Activated effector memory CD4-positive, alpha-beta T cell treated with Interleukin-2 at 50 U/mL for 16 hours (primary cell): ENCODE measurements at places on chromosomes 2 and 18.

- no peak for DNase-seq
Observed at GRCh38 chr18:13070460-13070859, 79.3 kb downstream of the CEP192 start.

DNA sequence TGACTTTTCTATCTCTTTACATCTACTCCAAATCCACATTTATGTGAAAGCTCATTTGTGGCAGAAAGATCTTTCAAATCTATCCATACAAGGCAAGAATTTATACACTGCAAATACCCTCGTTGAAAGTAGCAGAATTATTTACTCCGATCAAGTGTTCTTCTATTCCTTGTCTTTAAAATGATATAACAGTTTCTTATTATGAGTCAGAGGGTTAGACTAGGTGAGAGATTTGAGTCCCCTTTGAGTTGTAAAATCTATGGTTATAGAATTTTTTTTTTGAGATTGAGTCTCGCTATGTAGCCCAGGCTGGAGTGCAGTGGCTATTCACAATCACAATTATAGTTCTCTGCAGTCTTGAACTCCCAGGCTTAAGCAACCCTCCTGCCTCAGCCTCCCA, 5.6 kb upstream of the GREB1 start:
- DNase-seq = no peak

- no peak for DNase-seq
Observed at GRCh38 chr18:3511980-3512379, 62.0 kb downstream of the TGIF1 start.

- DNase-seq = no peak
Observed at GRCh38 chr18:79609841-79610281, 69.7 kb upstream of the CTDP1 start.

DNA sequence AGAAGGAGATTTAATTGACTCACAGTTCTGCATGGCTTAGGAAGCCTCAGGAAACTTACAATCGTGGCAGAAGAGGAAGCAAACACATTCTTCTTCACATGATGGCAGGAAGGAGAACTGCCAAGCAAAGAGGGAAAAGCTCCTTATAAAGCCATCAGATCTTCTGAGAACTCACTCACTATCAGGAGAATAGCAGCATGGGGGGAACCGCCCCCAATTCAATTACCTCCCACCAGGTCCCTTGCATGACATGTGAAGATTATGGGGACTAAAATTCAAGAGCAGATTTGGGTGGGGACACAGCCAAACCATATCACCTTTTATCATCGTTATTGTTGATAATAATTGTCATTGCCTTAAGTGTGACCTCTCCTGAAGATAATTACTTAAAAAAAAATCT, 197.9 kb upstream of the SLC14A2 start:
- DNase-seq = no peak

DNA sequence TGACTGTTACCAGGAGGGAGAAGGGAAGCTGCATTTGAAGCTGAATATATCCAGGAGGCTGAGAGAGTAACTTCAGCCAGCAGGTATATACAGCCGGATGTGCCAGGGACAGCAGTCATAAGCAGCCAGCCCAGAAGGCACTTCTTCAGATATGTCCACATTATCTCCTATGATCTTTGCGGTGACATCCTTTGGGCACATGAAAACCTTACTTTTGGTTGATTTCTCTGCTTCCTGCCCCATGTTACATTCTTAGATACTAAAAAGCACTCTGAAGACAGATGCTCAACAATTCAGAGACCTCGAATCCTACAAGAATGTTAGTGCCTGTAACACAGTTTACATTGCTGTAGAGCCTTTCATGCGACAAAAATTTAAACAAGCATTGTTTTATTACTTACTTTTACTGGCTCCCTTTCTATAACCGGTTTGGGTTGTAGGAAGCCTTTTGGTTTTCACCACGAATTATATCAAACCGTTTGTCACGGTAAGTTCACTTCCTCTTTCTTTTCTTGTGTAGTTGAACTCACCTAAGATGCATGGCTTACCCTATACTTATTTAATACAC, 50.3 kb upstream of the TLK1 start:
- DNase-seq = peak; percentile 16

- DNase-seq = peak; percentile 25
Observed at GRCh38 chr18:48222118-48222517, 187.1 kb downstream of the ZBTB7C start.

GRCh38 chr2:99403524-99403923, 66.3 kb downstream of the EIF5B start:
- DNase-seq = no peak

DNA sequence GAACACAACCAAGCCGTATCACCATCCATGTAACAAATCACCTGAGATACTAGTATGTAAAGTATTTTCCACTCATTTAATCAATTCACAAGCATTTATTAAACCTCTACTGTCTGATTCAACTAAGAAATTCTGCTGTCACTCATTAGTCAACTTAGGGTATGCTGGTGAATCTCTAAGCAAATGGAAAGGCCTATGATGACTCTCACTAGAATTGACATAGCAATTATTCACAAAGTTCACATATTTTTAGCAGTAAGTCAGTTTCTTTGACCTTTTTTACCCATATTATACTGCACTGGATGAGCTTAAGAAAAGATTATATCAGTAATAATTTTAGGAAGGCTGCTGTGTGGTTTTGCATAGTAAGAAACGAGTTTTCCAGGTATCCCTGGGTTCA, 130.1 kb downstream of the SLC8A1 start:
- DNase-seq = no peak

DNA sequence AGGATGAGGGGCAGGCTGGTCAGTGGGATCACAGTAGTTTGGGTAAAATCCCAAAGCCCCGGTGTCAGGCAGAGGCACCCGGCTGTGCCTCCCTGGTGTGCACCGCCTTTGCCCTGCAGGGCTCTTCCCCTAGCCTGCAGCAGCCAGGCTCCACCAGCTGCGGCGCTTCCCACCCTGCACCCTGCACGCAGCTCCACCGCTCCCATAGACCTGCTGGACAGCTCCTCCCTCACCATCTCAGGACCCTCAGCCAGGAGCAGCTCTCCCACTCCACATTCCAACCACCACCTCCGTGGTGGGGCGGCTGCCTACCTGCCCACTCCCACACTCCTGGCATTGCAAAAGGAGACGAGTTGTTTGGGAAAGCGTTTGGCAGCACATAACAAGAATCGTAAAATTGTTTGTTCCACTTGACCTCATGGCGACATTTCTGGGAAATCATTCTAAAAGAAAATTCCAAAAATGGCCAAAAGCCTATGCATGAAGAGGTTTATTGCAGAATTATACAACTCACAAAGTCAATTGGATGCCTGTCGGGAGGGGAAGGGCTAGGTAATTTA, 287.4 kb upstream of the HDAC4 start:
- DNase-seq = no peak

DNA sequence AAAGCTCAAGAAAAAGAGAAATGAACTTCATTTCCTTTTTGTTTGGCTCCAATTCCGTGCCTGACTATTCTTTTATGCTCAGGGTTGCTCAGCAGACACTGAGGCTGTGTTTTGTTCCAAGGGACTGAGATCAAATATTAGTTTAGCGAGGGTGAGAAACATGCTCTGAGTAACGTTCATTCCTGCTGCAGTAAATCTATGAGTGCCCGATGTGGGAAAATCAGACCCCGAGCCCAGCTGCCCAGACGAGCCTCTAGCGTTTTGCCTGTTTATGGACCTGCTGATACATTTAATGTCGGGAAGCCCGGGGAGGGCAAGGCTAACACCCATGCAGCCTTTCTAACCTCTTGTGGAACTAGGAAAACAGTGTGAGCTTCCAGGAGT, 119.2 kb downstream of the VAPA start:
- no peak for DNase-seq

DNA sequence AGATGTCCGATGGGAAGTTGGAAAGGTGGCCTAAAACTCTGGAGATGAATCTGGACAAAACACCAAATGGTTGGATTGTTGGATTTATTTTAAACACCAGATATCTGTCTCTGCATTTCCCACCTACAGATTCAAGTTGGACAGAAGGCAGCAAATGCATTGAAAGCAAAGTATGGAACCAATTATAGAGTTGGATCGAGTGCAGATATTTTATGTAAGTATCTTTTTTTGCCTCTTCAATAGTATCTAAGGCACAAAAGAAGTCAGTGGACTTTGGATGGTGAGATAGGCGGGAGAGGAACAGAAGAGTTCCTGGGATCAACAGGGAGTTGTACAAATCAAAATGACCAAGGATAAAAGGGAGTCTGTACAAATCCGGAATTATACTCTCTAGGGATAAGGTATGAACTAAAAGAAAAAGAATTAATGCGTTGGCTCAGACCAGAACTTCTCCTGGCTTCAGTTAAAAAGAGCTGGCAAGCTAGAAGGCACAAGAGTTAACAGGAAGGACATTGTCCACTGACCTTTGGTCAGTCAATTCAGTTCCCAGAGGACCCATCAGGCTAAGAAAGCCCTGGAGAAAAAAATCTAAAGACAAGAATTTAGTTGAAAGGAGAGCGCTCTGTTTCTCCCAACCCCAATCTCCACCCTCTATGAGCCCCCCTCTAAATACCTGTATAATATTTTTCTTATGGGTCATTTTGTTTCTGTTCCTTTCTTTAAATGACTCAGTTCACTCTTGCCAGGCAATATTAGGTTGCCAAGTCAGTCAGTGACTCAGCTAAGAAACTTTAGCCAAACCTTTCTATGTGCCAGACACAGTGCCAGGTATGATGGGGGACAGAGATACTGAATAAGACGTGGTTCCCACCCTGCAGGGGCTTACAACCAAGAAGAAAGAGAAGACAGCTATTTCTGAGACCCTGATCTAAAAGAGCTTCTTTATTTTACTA, 29.1 kb downstream of the CPO start:
- DNase-seq = no peak

DNA sequence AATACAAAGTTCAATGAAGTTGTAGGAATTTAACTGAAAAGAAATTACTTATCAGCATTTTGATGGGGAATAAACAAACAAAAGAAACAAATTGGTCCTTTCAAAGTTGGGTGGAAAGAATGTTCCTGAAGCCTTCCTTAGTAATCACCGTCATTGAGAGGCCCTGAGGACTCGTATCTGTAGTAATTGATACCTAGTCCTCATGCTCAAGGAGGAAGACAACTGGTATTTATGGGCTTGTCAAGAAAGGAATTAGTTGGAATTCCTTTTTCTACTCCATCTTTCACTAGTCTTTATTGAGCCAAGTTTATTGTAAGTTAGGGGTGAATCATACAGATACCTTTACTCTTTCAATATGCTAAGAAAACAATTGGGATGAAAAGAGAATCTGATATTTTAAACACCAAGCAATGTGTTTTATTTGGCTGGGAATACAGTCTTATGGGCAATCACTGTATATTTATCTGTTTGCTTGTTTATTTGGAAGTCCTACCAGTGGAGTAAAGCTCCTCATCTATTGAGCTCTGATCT, 324.8 kb downstream of the ARHGAP15 start:
- no peak for DNase-seq

- no peak for DNase-seq
Observed at GRCh38 chr2:68214381-68214780, 38.0 kb downstream of the PPP3R1 start.

DNA sequence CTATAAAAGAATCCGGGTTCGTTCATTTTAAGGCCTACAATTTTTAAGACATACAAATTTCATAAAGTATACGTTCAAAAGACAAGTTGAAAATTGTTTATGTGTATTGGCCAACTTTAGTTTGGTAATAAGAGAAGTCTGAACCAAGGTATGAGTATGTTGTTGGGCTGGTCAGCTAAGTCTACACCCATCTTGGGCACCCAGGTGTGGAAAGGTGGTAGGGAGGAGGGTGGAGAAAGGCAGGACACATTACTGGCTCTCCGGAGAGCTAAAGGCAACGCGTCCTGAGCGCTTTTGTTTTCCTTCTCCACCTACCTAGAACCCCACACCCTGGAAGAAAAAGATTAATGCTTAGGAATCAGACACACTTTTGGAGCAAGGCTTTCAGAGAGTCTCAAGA, 899 bp upstream of the PELI1 start:
- no peak for DNase-seq

- DNase-seq = no peak
Observed at GRCh38 chr2:119637371-119637770, 41.6 kb upstream of the TMEM177 start.

GRCh38 chr2:119455066-119455718, 23.5 kb downstream of the TMEM37 start:
- no peak for DNase-seq

- DNase-seq = no peak
Observed at GRCh38 chr18:57980573-57981307, 63.3 kb upstream of the NEDD4L start.

DNA sequence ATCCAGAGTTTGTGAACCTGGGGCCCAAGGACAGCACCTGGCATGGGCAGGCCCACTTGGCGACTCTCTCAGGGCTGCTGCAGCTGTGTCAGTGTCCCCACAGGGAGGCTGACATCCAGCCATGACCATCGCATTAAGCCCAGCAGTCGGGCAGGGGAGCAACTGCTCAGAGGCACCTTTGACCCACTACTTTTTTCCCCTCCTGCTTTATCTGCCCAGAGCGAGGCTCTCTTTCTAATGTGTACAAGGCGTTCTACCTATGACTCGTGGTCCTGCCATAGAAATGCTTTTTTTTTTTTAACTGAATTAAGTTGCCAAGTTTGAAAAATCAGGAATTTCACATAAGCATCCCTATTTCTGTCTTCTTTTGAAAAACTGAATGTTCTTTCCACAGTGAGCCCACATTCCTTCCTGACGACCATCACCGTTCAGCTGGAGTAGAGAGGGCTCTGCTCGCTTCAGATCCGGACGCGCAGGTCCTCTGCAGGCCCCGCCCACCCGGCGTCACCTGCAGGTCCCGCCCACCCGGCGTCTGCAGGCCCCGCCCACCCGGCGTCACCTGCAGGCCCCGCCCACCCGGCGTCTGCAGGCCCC, 403 bp upstream of the CLUL1 start:
- DNase-seq = peak; percentile 49

- no peak for DNase-seq
Observed at GRCh38 chr2:118850168-118850900, 2.9 kb upstream of the EN1 start.

- DNase-seq = no peak
Observed at GRCh38 chr2:191382801-191383200, 137.6 kb downstream of the MYO1B start.

DNA sequence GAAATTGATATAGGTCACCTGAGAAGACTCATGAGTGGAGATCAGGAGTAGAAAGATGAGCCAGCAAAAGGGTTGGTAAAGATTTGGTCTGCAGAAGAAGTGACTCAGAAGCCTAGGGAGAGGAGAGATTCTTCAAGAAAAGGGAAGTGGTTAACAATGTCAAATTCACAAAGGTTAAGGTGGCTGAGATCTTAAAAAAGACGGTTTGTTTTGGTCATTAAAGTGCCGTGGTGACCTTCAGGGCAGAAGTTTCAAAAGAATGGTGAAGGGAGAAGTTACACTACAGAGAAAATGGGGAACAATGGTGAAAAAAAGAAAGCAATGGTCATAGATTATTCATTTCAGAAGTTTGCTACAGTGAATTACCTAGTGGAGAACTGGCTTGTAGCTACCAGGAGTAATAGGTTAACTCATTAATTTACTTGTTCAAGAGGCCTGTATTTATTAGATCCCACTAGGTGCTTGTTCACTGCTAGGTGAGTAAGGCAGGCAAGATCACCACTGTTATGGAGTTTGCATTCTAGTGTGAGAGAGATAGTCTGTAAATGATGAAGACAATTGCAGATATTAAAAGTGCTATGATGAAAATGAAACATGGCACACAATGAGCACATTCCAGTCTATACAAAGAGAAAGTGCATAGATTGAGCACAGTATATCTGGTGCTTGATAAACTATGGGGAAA, 43.0 kb downstream of the FBXO48 start:
- no peak for DNase-seq

GRCh38 chr2:72993147-72993932, 76.0 kb downstream of the EMX1 start:
- DNase-seq = peak; percentile 16
